ENCODE measurements at places on chromosomes 5 and 9.

GRCh38 chr9:137679695-137680305, 61.0 kb downstream of the EHMT1 start:
- no peak for DNase-seq

DNA sequence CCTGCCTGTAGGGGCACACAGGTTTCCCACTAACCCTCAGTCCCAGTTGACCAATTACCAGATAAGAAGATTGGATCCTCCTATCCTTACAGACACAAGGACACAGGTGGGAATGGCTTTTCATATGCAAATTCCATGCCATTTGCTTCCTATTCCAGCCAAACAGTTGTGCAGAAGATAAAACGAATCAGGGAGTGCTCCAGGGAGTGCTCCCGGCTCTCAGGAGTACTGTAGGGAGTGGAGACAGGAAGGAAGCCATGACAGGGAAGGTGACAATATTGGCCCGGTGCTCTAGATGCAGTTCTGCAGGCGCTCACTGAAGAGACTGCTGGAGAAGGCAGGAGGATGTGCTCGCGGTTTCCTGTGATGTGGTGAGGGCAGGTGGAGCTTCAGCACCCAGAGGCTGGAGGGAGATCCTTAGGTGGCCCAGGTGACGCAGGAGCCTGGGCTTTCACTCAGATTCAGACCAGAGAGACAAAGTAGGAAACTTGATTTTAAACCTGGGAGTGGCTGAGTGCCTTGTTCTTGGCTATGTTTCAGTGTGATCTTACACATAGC, 260.0 kb downstream of the AUH start:
- DNase-seq = peak; percentile 61

- no peak for DNase-seq
These were observed 54.9 kb upstream of the BOD1 start for GRCh38 chr5:173671121-173671949.

GRCh38 chr9:38233343-38233742, 159.2 kb upstream of the ALDH1B1 start:
- DNase-seq = no peak

- no peak for DNase-seq
These were observed 38.7 kb upstream of the PTGS1 start for GRCh38 chr9:122332083-122332482.

GRCh38 chr9:130781569-130781968, 53.5 kb upstream of the ABL1 start:
- no peak for DNase-seq

DNA sequence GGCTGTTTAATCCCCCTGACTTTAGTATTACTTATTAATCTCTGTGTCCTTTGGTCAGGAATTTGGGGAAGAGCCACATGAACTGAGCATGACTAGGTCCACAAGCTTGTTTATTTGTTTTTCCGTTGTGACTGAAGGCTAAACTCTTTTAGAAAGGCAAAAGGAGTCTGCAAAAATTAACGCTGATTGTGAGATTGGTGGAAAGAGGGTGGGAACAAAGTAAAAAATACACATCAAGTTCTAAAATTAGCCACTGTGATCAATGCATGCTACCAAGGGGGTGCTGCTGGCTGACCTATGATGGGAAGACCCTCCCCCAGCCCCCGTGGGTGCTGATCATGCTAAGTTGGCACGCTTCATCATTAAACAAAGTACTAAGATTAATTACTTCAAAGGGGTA, 356.8 kb downstream of the ADGRV1 start:
- no peak for DNase-seq

DNA sequence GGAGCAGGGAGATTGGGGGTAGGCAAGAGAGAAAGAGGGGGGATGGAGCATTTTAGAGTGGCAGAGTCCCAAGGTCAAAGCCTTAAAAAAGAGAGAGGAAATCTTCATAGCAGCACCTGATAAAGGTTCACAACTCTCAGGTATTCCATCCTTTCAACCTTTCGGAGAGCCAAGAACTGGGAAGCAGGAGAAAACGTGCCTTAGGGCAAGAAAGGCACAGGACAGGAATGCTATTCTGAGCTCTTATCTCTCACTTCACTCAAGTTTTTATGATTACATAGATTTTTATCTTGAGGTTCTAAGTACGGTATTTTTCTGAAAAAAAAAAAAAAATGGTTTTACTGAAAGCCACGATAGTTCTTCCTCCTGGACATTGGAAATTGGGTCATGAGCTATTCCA, 34.5 kb upstream of the SMAD5 start:
- DNase-seq = no peak

DNA sequence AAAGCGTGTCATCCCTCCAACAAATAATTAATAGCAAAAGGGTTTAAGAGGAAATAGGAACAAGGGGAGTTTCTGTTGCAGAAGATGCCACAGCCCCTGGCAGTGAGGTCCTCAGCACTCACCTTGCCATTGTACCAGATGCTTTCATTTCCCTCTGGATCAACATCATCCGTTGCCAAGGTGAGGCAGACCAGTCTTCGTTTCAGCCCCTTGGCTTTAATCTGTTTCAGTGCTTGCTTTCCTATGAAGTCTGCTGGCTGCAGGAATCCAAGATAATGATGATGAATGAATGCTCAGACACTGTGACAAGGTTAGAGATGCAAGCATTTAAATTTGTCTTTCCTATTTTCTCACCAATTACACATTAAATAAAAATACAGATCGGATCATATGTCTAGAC, 20.0 kb upstream of the ARSB start:
- DNase-seq = no peak

- DNase-seq = no peak
These were observed 2.4 kb downstream of the ELL2 start for GRCh38 chr5:95959051-95959887.

GRCh38 chr5:178069909-178070308, 43.4 kb upstream of the N4BP3 start:
- DNase-seq = peak; percentile 46

GRCh38 chr5:95531491-95531890, 23.3 kb downstream of the SKIC3 start:
- DNase-seq = no peak

DNA sequence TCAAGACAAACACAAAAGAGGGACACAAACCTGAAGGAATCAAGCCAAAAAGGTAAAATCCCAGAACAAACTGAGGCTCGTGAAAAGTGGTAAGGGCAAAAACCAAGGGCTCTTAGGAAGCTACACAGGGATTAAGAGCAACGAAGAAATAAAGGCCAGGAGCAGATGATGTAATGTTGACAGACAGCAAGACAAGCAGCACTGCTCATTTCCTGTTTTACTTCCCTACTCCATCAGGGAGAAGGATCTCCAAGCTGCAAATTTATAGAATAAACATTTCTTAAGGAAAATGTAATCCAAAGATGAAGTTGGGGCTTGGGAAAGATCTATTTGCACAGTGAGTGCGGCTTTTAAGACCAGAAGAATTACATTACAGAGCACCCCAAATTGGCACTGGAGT, 182.3 kb upstream of the MAP1B start:
- DNase-seq = no peak

DNA sequence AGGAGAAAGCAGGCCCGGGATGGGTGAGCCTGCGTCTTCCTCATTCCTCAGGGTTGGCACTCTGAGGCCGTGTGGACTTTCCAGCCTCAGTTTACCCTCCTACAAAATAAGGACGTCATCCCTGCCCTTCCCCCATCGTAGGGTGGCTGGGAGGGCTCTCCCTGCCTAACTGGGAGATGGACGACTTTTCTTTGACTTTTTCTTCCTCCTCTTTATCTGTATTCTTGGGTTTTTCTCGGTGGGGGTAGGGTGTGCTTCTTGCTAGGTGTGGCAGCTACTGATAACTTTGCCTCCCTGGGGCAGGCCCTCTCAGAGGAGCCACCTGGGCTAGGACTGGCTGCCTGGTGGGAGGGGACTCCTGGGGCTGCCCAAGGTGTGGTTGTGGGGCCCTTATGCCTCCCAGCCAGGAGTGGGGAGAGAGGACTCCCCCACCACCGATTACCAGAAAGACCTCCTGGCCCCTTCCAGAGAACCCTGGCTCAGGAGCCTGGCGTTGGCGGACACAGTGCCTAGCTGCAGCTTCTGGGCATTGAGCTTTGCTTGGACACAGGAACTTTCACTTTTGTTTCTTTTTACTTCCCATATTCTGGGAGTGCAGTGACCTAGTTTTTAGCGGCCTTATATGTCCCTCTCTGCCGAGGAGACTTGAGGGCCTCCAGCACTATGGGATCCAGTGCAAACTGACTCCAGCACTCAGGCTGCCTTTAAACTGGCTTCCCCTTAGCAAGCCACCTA, 6.1 kb downstream of the GLIPR2 start:
- DNase-seq = no peak

- no peak for DNase-seq
These were observed 19.5 kb downstream of the ERAP1 start for GRCh38 chr5:96788112-96788749.

DNA sequence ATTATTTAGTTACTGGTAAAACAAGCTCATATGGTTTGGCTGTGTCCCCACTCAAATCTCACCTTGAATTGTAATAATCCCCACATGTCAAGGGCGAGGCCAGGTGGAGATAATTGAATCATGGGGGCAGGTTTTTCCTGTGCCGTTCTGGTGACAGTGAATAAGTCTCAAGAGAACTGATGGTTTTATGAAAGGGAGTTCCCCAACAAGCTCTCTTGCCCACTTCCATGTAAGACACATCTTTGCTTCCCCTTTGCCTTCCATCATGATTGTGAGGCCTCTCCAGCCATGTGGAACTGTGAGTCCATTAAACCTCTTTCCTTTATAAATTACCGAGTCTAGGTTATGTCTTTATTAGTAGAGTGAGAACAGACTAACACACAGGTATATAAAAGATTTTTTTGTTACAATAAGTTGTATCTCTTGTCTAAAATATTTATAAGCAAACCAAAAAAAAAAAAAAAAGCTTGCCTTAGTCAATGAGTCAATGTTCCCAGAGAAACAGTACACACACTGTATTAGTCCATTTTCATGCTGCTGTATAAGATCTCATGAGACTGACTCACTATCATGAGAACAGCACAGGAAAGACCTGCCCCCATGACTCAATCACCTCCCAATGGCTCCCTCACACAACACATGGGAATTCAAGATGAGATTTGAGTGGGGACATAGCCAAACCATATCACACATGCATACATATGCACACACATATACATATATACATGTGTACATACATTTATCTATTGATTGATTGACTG, 138.3 kb downstream of the BASP1 start:
- no peak for DNase-seq

GRCh38 chr5:147617711-147618350, 108.0 kb upstream of the DPYSL3 start:
- DNase-seq = no peak

DNA sequence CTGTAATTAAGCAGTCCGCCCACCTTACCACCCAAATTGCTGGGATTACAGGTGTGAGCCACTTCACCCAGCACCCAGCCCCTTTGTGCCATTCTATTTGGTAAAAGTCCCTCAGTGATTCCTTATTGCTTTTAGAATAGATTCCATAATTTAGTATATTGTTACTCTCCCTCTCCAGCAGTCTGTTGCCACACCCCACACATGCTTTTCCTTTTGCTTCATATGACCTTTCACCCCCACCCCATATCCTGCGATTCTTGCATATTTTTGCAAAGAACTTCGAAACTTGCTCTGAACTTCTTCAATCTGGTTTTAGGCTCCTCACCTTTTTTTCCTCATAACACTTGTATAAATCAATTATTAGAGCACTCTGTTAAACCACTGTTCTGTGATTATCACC, 100.2 kb downstream of the MTREX start:
- no peak for DNase-seq

- DNase-seq = peak; percentile 51
These were observed 137.4 kb downstream of the SCAMP1 start for GRCh38 chr5:78497573-78498533.

Measured in NCI-H526 (cell line).